Progenitor cell of endocrine pancreas (in vitro differentiated cells): ENCODE measurements at places on chromosomes 3 and 15. TPM values are rescaled to one million over a fixed set of nuclear protein-coding genes. Genes with fewer than 3 reads are reported as not detected.

Gene PPIP5K1
- total RNA-seq, result 52.1 and 53.7 TPM in 2 replicates

Gene CHSY1
- total RNA-seq, result 33.2 and 36.7 TPM in 2 replicates

Gene MINAR1
- 1.8 and 1.9 TPM in 2 replicates for total RNA-seq

Gene ANKUB1
- total RNA-seq, result not detected in 2 replicates

Gene CNTN4
- total RNA-seq, result 16.1 and 23.5 TPM in 2 replicates

Gene CPEB1
- total RNA-seq, result 0.60 and 0.80 TPM in 2 replicates

Gene KCNAB1
- total RNA-seq, result 1.8 and 2.1 TPM in 2 replicates

Gene SCAANT1
- total RNA-seq, result not detected in 2 replicates

Gene SAMMSON
- total RNA-seq, result 0.17 TPM in 1 of 2 replicates, not detected in the other

Gene CADM2
- 4.4 and 5.8 TPM in 2 replicates for total RNA-seq

Gene P2RY13
- not detected in 2 replicates for total RNA-seq

Gene NR1I2
- total RNA-seq, result 0.62 and 1.0 TPM in 2 replicates
